Muscle of arm (tissue), 14 donors: ENCODE measurements at places on chromosomes 2 and 18.

- peak; percentile 45 for DNase-seq
These were observed 464.1 kb downstream of the TGIF1 start for GRCh38 chr18:3914109-3914508.

- no peak for DNase-seq
These were observed 67.6 kb downstream of the TBC1D8 start for GRCh38 chr2:101083613-101084012.

DNA sequence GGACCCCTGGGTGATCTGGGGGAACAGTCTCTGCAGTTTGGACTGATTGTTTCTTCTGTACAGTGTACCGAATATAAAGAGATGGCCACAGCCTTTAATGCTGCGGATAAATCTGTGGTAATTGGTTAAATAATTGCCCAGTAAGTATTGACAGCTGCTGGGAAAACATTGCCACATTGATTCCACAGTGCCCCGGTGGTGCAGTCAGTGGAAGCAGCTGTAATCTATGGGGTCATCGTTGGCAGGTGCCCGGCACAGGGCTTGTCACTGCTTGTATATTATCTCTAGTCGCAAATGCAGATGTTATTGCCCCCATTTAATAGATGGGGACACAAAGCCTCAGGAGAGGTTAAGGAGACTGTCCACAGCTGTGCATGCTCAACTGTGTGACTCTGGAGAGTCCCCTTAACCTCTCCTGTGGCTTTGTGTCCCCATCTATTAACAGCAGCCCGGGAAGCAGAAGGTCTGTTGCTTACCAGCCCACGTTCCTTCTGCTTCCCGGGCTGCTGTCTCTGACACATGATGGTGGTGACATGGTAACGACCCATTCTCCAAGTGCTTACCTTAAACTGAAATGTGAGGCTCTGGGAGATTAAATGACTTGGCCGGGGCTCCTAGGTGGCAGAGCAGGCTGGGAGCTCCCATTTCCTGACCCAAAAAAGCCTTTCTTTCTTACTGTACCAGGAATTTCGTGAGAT is 76.9 kb downstream of the NCK2 start:
- DNase-seq: no peak

DNA sequence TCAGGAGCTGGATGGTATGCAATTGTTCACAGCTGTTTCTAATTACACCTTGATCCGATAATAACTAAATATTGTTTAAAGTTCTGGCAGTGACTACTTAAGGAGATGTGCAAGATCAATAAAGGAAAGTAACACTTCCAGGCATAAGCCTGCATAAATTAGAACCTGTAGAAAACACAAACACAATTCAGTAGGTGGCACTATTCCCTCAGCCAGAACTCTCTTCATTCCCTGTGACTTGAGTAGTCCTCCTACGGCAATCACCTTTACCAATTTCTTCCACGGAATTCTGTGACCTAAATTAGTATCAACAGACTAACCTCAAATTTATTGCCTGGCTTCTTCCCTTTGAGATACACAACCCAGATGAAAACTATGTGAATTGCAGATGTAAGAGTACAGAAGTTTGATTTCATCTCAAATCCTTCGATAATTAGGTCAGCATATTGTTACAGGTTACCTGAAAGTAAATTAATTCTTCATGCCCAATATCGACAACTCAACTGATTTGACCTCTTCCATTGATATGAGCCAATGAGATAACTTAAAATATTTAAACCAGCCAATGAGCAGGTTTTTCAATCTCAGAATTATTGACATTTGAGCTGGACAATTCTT is 137.8 kb downstream of the PID1 start:
- peak; percentile 39 for DNase-seq

GRCh38 chr2:217681791-217682190 is 321.0 kb downstream of the TNS1 start:
- no peak for DNase-seq

GRCh38 chr2:64615844-64616536 is 37.7 kb downstream of the SERTAD2 start:
- no peak for DNase-seq

DNA sequence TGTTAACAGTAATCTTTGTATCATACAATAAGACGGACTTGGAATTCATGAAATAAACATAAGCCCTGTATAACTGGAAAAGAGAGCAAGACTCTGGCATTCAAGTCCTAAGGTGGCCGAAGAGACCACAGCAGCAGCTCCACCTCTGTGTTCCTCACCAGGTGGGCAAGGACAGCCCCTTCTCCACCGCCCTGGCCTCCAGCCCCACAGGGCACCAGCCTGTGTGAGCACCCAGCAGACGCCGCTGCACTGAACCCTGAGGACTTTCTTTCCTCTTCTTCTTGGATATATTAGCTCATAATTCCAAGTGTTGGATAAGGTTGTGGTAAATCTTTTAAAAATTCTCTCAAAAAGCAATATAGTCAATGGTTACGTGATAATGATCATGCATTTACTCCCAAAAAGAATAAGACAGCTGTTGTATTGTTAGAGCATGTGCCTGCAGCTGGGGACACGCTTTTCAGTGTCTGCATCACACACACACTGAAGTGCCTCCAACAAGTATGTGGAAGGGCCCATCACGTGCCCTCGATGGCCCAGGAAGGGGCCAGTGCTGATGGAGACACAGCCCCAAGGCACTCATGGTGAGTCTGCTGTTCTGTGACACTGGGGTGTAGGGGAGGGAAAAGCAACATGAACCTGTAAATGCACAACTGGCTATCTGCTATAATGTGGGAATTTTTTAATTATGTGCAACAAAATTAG is 26.8 kb downstream of the FAM178B start:
- no peak for DNase-seq

- DNase-seq: no peak
These were observed 911.5 kb upstream of the FSHR start for GRCh38 chr2:50065835-50066234.

DNA sequence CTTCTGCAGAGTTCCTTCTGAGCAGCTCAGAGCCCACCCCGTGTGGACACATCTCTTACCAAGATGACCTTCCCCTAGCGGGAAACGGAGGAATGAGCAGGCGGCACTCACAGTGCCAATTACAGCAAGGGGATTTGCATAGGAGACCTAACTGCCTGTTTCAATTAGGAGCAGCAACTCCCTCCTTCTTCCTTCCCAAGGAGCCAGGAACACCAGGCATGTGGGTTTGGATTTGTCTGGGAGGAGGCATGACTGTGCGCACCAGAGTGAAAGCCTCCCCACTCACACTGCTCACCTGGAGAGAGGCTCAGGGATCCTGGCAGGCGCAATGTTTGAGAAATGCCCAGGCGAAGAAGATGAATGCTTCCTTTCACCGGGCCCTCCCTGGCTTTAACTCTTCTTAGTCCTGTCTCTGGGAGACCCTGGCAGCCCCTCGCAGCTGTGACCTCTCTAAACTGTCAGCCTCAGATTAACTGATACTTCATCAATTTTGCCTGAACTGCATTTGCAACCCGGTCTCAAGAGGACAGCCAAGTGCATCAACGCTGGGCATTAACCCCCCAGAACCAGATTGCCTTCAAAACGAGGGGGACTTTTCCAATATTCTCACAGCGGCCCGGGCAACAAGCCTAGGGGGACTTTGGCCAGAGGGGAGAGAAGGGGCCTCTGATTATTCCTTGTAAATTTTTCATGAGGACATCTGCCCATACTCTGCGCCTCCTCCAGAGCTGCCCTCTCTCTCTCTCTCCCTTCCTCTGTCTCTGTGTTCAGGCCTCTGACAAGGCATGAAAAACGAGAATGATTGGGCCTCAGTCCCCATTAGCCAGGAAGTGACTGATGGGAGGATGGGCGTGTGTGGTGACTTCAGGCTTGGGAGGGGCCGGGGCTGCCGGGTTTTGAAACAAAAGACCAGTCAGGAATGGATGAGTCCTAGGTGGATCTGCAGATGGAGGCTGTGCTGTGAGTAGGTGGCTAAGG is 93.8 kb downstream of the CMPK2 start:
- DNase-seq: peak; percentile 12

- DNase-seq: no peak
These were observed 251.8 kb downstream of the MEIS1 start for GRCh38 chr2:66686755-66687154.

DNA sequence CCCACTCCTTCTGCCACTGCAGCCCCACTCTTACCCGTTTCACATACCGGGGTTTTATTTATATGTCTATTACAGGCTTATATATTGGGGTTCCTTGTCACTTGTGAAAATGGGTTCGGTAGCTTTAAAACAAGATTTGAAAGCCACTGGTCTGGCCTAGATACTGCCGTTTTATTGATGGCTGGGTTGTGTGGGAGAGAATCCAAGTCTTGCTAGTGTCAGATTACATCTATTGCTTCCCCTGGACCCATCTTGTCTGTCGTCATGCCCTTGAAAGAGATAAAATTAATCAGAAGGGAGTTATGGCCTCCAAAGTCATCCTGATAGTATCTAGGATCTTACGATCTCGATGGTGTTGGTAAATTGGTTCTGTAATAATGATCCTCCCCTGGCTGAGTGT is 79.4 kb downstream of the EIPR1 start:
- no peak for DNase-seq

- DNase-seq: no peak
These were observed 3.2 kb downstream of the MTHFD2 start for GRCh38 chr2:74201596-74201995.

- DNase-seq: no peak
These were observed 179.8 kb upstream of the RBBP8 start for GRCh38 chr18:22753130-22753831.

DNA sequence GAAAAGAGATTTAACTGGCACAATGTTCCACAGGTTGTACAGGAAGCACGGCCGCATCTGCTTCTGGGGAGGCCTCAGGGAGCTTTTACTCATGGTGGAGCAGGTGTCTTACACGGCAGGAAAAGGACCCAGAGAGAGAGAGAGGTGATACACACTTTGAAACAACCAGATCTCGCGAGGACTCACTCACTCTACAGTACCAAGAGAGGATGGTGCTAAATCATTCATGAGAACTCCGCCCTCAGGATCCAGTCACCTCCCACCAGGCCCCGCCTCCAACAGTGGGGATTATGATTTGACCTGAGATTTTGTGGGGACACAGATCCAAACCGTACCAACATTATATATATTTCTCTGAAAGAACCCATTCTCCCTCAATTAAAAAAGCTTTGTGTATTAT is 79.7 kb upstream of the DOCK10 start:
- no peak for DNase-seq

DNA sequence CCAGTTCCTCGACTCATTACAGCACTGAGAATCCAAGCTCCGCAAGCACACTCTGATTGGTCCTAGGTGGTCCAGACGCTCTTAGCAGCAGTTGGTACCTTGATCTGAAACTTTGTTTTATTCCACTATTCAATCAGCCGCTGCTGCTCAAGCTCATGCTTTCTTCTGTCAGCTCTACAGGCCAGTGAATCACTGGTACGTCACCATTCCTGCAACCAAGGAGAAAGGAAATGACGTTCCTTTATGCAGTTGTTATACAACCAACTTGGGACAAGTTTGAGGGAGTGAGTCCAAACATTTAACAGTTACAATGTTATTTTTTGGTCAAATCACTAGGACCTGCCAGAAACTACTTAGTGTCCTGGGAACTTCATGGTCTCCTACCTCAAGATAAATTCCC is 398.8 kb upstream of the TMEFF2 start:
- DNase-seq: no peak

- DNase-seq: no peak
These were observed at the start of gene CHRNG for GRCh38 chr2:232539298-232540231. Gene CHRNG (plus strand): TSS chr2:232539692. CDS start chr2:232539748, 56 bp downstream.

DNA sequence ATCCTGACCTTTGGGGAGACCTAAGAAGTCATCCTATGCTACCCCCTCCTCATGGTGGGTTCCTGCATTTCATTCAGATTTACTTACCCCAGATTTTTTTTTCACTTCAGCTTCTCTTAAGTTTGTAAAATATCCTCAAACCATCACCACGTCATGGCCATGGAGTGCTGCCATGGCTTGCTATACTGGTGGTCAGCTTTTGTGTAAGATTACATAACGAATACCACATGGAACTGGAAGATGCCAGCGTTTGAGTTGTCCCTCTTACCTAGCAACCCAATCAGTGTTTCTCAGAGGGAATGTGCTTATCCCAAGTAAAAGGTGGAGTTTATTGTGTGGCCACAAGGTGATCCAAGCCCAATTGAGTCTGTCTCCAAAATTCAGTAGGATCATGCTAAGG is 148.6 kb upstream of the ALPP start:
- no peak for DNase-seq

GRCh38 chr2:26640331-26640745 is 828 bp downstream of the CIB4 start:
- no peak for DNase-seq

- DNase-seq: no peak
These were observed 650 bp upstream of the AFG3L2 start for GRCh38 chr18:12377556-12378197.

GRCh38 chr18:3857544-3857943 is 407.6 kb downstream of the TGIF1 start:
- DNase-seq: no peak

- no peak for DNase-seq
These were observed 111.7 kb downstream of the GALR1 start for GRCh38 chr18:77361382-77361781.

DNA sequence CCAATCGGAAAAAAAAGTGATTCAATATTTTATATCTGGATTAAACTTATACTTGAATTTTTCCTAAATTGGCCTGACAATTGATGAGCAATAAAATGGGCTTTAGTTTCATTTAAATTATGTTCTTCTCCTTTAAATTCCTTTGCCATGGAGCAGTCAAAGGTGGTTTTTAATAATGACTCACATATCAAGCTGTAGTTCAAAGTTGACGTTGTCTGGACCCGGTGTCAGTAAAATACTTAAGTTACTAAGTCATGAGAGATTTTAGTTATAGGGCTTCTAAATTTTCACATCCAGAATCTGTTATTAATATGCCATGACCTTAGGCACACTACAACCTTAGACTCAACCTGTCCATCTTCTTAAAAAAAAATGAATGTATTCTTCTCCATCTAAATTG is 62.5 kb downstream of the CDH2 start:
- DNase-seq: no peak

GRCh38 chr2:6845312-6845711 is 20.4 kb downstream of the CMPK2 start:
- DNase-seq: no peak

DNA sequence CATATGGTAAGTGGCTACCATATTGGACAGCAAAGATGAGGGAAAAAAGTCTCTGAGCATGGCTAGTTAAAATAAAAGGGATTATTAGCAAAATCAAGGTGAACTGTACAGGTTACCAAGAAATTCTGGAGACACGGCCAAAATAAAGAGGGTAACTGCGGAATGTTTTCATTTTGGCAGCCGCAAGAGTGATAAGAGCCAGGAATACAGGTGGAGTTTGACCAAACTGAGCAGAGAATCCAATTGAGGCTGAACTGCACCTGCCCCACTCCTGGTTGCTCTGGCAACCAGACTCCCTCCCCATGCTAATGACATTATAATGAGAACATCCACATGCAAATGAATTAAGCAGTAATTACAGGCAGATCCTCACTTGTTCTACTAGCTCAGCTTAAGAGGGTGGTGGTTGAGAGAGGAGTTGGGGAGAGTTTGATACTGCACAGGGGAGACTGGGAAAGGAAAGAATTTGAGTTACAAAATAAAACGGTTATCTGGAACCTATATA is 18.8 kb upstream of the EPHA4 start:
- DNase-seq: no peak
